ENCODE measurements at places on chromosomes 11 and 22.

- no peak for DNase-seq
Observed at GRCh38 chr11:125667151-125667550, 13.5 kb downstream of the ACRV1 start.

DNA sequence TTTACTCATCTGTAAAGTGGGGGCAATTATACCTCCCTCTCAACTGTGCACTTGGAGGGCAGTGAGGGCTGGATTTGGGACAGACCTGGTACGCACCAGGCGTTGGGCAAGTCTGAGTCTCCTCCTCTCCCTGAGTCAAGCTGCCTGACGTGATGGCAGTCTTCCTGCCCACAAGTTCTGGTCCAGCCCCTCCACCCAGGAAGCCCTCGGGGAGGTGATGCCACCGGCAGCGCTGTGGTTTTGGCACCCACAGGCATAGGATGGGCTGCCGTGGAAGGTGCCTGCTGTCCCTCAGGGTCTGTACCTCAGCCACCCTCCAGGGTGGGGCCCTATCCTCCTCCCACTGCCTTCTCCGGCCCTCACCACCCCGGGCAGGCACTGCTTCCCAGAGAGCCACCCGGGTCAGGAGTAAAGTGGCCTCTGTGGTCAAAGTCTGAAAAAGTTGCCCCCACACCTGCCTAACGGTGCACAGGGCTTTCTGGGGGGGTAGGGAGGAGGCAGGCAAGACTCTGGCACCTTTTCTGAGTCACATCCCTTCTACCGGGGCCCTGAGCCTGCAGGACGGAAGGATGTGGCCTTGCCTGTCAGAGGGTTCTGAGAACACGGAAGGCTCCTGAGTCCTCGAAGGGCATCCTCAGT lies 6.5 kb upstream of the APOBEC3H start:
- no peak for DNase-seq

- no peak for DNase-seq
Observed at GRCh38 chr11:8093931-8094575, 13.0 kb downstream of the TUB start.

DNA sequence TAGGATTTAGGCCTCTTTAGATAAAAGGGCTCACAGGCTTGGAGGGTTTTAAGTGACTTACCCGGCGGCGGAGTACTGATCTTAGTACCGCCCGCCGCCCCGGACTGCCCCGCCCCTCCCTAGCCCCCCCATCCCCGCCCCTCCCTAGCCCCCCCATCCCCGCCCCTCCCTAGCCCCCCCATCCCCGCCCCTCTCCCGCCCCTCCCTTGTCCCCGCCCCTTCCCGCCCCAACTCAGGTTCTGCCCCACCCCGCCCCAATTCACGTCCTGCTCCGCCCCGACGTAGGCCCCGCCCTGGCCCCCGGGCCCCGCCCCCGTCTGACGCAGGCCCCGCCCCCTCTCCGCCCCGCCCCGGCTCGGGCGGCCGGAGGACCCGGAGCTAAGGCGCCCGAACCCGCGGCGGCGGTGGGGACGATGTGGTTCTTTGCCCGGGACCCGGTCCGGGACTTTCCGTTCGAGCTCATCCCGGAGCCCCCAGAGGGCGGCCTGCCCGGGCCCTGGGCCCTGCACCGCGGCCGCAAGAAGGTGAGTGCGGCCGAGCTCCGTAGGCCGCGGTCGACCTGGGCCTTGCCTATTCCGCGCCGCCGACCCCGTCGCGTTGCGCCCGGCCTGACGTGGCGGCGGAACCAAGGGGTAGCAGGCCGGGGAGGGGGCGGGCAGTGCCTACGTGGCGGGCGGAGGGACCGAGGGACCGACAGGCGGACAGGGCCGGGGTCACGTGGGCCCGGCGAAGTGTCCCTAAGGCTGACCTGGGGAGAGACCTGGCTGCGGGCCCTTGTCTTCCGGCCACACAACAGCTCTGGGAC lies at the start of gene SCYL1:
SCYL1 (plus strand) TSS at position 343 of the 805 bp plus-strand sequence; CDS start at position 414, 71 bp downstream.
- peak; percentile 93 for DNase-seq

GRCh38 chr22:37741312-37741795 lies 44.5 kb downstream of the TRIOBP start:
- peak; percentile 8 for DNase-seq

DNA sequence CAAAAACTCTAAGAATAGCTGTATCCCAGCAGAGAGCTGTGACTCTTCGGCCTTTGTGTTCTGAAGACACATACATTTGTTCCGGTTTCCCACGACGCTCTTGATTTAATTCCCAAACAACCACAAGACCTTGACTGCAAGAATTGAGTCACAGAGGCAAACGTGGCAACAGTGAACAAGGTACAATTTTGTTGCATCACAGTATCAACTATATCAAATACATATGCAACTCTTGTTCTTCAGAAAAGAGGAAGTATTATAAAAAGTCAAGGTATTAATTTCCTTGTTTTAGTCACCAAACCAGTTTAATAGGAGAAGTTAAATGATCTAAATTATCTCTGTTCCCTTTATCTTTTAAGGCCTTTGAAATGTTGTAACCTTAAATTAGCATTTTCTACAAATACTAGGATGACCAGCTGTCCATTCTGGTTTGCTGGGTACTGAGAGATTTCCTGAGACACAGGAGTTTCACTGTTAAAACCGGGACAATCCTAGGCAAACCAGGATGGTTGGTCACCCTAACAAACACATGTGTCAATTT lies 11.1 kb downstream of the HPS5 start:
- no peak for DNase-seq

DNA sequence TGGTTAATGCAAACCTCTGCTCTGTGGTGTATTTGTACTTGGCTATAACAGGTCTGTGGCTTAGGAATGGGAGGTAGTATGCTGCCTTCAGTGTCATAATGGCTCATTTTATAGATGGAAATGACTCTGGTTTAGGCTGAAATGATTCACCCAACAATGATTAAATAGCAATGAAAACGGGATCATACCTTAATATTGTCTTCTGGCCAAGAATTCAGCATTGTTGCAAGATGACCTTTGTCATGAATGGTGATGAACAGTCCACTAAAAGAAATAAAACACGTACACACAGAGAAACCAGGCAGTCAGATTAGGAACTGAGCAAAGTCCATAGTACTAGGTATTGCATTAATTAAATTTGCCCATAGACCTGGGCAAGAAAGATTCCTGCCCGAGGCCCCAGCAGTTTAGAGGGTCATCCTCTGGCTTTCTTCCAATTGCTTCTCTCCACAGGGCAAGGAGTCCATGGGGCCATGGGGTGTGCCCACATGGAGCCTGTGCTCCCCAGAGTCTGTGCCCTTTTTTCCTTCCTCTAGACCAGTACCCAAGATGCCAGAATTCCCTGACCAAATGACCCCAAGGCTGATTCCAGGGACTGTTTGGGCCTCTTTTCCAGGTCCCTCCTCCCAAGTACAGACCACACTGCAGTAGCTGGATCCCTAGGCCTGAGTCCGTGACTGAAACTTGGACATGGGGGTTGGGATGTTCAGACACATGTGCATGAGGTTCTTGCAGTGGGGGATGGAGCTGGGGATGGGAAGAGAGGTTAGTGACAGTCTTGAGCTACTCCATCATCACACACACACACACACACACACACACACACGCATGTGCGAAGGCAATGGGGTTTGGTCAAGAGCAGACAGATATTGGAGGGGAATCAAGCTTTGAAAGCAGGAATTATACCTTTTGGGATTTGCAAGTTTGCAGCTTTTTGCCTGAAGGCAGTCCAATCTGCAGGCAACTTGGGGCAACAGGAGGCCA lies 134.2 kb downstream of the CCDC81 start:
- no peak for DNase-seq

- DNase-seq = no peak
Observed at GRCh38 chr22:24156913-24157821, 24.1 kb upstream of the SUSD2 start.

- DNase-seq = no peak
Observed at GRCh38 chr11:79807506-79807905, 366.7 kb upstream of the TENM4 start.

- peak; percentile 85 for DNase-seq
Observed at GRCh38 chr11:62881579-62882430, 1.1 kb downstream of the SLC3A2 start.

- DNase-seq = no peak
Observed at GRCh38 chr11:65243797-65244196, 18.0 kb upstream of the POLA2 start.

GRCh38 chr11:71339396-71339881 lies 87.1 kb upstream of the SHANK2 start:
- DNase-seq = no peak

- no peak for DNase-seq
Observed at GRCh38 chr22:37337204-37337943, 55.1 kb downstream of the CYTH4 start.

DNA sequence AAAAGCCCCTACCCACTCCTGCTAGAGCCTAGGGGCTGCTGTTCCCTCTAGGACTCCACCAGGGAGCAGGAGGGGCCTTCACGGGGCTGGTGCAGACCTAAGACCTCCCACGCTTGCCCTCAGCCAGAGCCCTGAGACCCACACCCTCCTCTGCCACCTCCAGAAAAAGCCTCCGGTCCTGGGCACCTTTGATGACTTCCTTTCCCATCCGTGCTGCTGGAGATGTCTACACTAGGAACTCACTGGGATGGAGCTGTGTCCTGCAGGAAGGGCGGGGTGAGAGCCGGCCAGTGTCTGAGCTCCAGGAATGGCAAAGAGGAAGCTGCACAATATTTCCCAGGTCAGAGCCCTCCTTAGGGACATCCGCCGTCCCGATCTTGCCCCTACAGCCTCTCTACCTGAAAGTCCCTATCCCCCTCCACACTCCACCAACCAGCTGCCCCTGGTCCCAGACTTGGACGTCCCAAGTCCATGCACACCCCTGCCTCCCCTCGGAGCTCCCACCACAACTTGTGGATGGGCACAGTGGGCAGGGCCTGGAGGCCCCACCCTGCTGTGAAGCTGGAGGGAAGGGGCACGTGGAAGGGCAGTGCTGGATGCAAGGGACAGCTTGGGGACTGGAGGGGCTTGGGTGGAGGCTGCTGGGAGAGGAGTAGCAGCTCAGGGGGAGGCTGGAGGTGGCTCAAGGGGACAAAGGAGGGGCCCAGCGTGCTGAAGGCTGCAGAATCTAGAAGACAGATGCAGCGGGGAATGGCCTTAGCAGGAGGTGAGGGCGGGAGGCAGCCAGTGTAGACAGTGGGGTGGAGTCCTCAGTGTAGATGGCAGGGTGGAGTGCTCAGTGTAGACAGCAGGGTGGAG lies 13.5 kb upstream of the LRP5 start:
- DNase-seq = no peak

DNA sequence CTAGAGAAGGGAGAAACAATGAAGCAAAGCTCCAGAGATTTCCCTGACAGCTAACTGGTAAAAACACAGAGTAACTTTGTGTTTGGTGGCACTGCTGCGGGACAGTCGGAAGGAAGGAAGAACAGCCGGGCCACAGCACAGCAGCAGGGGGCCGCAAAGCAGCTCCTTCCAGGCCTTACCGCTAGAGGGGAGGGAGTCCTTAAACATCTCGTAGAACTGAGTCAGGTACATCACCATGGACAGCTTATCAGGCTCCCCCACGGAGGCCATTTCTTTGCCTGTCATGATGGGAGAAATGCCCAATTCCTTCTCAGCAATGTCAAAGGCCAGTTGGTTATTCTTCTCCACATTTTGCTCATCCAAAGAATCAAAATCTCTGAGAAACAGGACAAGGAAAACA lies 114.6 kb upstream of the BID start:
- no peak for DNase-seq

DNA sequence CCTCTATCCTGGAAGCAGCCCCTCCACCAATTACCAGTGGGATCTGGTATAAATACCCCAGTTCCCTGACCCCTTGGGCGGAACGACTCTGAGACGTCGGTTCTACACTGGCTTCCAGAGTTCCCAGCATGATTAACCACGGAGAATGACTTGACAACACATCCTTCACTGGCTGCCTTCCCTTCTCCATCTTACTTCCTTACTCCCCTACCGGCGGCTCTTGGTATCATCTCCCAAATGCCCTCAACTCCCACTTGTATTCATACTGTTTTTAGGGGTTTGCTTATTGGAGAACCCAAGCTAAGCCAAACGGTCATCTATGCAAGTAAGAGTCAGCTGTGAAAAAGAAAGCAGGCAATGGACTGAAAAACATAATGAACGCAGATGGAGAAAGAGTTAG lies 56.1 kb downstream of the APOL3 start:
- DNase-seq = no peak

GRCh38 chr22:26846076-26846475 lies 188.7 kb downstream of the MIAT start:
- no peak for DNase-seq

- peak; percentile 36 for DNase-seq
Observed at GRCh38 chr11:76788661-76789442, 5.7 kb downstream of the TSKU start.

DNA sequence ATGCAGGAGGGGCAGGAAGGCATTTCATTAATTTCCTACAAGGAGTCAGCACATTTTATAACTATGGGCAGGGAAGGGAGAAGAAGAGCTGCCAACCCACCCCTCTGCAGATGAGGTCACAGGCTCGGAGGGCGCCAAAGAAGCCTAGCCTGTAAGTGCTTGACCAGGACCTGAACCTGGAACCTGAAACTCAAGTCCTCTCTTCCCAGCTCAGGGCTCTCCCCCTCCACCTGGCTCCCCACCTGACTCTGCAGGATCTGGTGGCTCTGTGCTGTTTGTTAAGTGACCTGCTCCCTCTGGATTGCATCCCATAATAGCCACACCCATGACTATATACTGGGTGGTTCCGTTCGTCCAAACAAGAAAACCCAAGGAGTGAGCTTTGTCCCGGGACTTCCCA lies 27.3 kb downstream of the SCGB1A1 start:
- DNase-seq = no peak

DNA sequence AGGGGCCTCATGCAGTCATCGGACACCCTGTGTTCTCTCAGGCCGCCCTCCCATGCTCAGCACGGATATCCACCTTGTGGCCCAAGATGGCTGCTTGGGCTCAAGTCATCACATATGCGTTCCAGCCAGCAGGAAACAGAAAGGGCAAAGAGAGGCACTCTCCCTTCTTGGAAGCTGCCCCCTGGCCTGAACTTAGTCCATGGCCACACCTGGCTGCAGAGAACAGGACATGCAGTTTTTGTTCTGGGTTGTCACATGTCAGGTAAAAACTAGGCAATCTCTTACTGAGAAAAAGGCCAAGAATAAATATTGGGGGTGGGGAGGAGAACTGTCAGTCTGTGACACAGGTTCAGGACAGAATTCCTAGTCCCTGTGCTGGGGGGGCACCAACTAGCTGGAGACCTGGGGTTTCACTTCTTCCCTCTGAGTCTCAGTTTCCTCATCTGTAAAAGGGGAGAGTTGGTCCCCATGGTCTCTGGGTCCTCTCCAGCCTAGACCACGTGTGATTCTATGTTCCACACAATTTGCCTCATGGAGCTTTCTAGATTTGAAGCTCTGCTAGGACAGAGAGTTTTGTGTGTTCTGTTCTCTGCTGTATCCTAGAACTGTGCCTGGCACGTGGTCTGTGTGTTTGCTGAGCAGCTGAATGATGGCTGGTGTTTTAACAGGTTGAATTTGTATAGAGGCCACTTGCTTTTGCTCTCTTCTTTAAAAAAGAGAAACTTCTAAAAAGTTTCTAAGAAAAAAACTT lies 107.2 kb upstream of the ANO1 start:
- no peak for DNase-seq

DNA sequence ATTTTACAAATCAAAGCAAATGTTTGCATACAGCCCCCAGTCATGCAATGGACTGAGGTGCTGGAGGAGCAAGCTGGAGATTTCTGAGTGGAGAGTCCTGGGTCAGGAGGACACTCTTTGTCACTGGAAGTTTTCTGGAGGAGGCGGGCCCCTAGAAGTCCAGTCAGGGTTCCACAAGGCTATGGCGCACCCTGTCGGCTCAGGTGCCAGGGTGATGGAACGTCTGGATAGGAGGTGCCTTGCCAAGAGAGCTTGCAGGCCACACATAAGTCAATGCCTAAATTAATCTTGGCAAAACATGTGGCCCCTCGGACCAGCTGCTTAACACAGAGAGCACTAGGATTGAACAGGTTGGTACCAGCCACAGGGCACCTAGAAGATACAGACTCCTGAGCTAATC lies 174.7 kb upstream of the CADM1 start:
- no peak for DNase-seq

GRCh38 chr22:45923212-45923611 lies 53.8 kb downstream of the WNT7B start:
- DNase-seq = no peak

Measured in caudate nucleus (tissue), 63 donors.